Sciatic nerve (tissue), 2 donors: ENCODE measurements at places on chromosomes 12 and 14.

DNA sequence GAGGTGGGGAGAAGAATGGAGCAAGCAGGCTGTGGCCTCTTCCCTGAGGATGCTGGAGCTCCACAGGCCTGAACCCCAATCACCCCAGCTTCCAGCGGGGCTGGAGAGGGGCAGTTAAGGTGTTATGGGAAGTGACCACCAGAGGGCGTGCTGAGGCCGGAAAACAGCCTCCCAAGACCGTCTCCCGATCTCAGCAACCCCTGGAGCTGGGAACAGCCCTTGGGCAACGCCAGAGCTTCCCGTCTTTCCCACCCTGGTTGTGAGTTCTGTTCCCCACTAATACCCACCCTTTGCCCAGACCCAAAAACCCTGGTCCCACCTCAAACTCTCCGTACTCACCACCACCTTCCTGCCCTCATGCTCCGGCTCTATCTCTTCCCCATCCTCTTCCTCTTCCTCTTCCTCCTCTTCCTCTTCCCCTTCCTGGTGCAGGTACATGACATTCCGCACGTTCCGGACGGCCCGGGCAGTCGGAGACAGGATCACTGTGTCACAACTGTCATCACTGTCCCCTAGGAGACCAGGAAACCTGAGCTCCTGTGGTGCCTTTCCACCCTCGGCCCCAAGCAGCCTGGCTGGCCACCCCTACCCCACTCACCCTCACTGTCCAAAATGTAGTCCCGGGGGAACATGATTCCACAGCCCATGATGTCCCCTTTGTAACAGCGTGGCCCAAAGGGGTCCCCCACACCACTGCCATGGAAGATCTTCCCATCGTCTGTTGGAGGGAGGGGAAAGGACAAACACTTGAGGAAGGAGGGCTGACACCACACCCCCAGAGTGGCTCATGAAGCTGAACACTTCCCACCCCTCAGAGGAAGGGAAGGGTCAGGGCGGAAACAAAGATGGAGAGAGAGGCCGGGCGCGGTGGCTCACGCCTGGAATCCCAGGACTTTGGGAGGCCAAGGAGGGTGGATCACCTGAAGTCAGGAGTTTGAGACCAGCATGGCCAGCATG, 12.9 kb downstream of the SPRYD3 start:
- DNase-seq: peak; percentile 94

DNA sequence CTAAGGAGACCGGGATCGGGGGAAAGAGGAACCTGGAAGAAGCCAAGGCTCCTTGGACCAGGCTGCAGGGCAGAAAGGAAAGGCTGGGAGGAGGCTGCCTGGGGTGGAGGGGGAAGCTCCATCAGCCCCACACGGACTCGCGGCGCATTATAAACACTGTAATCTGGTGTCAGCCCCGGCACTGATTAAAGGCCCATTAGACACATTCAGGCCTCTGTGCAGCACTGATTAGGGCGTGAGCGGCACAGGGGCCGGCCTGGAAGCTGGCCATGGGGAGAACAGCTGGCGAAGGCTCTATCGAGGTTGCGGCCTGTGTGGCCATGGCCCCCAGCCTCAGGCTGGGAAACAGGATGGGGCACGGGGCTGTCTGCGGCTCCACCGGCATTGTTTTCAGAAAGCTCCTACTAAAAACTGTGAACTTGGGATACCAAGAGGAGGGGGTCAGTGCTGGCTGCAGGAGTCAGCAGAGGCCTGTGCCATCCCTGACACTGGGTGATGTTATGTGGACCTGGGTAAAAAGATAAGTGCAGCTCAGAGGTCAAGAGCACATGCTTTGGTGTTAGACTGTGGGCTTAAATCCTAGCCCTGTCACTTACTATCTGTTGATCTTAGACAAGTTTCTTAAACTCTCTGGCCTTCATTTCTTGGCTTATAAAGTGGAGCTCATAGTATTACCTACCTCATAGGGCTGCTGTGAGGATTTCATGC, 10.6 kb downstream of the ACVRL1 start:
- no peak for DNase-seq

GRCh38 chr12:128078301-128078971, 188.5 kb upstream of the TMEM132C start:
- no peak for DNase-seq

- DNase-seq: peak; percentile 48
Measured at GRCh38 chr12:132395908-132396305, 66.5 kb upstream of the GALNT9 start.

DNA sequence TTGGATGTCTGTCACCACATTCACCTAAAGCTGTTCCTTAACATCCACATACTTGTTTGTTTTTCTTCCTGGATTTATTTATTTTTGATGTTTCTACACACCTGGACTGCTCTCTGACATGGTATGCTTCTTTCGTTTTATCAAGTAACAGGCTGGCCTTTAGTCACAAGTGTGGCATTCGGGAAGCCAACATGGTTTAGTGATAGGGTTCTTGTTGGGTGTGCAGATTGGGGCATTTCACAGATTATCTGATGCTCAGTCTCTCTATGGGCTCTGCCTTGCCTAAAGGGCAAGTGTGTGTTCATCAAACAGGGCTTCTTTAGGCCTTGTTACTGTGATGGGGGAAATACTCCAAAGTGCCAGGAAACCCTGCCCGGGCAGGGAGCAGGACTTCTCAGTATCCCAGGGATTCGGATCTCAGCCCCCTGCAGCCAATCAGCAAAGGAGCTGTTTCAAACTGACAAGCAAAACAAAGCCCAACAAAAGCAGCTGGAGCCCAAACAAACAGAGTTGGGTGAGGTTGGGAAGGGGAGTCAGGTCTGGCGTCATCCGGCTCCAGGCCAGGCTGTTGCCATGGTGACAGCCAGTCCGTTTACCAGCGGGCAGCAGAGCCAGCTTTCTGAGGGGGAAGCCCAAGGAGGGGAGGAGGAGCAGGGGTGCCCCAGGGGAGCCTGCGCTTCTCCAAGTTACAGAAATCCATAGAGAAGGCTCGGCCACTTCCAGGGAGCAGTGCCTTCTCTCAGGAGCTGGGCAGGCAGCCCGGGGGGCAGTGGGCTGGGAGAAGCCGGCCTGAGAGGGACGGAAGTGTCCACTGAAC, 31.9 kb downstream of the FOS start:
- DNase-seq: peak; percentile 89

GRCh38 chr14:69972755-69973154, 93.5 kb downstream of the SMOC1 start:
- DNase-seq: no peak

GRCh38 chr14:22226381-22226780, 362.6 kb downstream of the DAD1 start:
- no peak for DNase-seq

DNA sequence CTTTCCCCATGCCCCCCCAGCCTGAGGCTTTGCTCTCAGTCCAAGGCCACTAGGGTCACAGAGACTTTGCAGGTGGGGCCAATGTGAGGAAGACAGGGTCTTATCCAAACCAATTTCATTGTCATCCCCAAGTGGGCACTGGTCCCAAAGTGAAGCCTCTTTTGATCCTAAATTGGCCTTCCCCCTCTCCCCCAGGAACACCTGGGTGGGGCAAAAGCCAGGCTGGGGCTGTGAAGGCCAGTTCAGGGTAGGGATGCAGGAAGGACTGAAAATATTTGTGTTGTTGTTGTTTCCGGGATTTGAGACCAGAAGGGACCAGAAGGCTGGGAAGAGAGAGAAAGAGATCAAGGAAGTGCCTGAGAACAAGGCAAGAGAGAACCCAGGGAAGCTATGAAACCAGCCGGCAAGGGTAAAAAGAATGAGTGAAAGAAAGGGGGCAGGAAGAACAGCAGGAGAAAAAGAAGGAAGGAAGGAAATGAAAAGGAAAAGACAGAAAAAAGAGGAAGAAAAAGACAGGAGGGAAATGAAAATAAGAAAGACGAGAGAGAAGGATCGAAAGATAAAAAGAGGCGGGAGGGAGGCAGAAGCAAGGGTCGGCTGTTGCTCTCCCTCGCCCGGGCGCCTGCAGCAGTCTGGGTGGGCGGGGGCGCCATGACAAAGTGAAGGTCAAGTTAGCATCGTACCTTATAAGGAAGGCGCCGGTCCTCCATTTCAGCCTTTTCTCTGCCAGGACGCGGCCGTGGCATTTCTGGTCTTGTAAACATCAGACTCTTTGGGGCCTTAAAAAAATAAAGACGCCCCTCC, 7.4 kb upstream of the HOXC11 start:
- DNase-seq: peak; percentile 83

GRCh38 chr14:57345106-57345505, 45.3 kb upstream of the NAA30 start:
- DNase-seq: no peak

DNA sequence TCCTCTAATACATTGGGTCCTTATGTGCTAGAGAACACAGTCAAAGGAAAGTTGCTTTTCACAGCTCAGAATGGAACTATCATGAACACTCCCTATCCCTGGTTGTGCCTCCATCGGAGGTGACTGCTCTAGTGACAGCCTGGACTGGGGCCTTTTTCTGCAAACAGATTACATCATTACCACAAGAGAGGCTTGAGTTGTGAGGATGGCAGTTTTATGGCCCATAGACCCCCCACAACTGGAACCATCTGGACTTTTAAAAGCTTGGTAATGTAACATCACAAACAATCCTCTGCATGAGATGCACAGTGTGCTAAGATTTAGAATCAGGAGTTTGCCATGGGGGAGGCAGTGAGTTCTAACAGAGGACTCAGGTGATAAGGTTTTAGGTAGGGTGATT, 46.6 kb upstream of the WSCD2 start:
- DNase-seq: no peak

DNA sequence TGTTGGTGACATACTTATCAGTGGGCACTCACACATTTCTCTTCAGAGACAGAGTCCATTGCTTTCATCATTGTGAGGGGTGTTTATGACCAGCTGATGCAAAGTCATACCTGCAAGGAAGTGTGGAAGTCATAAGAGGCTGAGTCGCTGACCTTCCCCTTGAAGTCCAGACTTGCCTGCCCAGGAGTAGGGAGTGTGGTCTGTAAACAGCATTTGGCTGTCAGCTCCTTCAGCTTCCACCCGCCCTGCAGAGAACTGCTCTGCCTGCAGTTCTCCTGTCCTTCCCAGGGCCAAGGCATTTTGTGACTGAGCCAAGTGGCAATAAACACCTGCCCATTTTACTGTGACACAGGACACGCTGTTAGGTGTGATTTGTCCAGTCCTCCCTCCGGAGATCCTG, 801.3 kb downstream of the BCL11B start:
- no peak for DNase-seq

DNA sequence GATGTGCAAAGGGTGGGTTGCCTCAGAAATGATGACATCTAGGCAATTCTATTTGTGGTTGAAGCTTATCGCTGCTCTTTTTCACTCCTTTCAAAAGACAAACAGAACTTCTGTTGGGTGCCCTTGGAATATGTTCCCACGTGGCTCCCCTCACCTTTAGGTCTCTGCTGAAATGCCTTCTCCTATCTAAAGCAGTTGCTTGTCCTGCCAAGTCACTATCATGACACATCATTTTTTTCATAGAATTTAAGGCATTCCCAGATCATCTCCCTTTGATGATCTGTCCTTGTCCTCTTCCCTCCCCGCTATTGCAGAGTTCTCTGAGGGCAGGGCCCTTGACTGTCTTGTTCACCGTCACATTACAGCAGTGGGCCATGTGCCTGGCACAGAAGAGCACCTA, 75.7 kb downstream of the PTPRB start:
- DNase-seq: no peak

DNA sequence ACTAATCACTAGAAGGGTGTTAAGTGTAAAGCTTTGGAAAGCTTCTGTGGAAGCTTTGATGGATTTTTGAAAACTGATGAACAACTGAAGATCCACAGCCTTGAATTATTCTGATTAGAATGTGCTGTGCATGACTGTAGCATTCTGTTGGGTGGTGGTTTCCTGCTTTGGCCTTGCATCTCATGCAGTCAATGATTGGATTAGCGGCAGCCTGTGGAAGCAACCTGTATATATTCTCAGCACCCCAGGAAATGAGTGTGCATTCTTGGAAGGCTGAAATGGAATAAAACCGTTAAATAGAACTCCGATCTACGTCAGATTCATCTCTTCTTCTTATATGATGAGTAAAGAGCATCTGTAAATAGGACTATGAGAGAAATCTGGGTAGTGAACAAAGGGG, 120.2 kb downstream of the SLC16A7 start:
- no peak for DNase-seq

- DNase-seq: no peak
Measured at GRCh38 chr12:107229827-107230226, 136.5 kb upstream of the CRY1 start.
